ENCODE measurements at places on chromosomes 5 and 9. TPM values are rescaled to one million over a fixed set of nuclear protein-coding genes. Genes with fewer than 3 reads are reported as not detected.

- no peak for DNase-seq
Measured at GRCh38 chr9:112445196-112445595, 41.4 kb upstream of the KIAA1958 start.

The NEUROG1 gene
- not detected for total RNA-seq

The NUTM2F gene
- total RNA-seq, result not detected

GRCh38 chr9:99119976-99120655, 15.2 kb downstream of the TGFBR1 start:
- DNase-seq, result no peak

GRCh38 chr9:89350988-89351557, 32.8 kb downstream of the SECISBP2 start:
- no peak for DNase-seq

DNA sequence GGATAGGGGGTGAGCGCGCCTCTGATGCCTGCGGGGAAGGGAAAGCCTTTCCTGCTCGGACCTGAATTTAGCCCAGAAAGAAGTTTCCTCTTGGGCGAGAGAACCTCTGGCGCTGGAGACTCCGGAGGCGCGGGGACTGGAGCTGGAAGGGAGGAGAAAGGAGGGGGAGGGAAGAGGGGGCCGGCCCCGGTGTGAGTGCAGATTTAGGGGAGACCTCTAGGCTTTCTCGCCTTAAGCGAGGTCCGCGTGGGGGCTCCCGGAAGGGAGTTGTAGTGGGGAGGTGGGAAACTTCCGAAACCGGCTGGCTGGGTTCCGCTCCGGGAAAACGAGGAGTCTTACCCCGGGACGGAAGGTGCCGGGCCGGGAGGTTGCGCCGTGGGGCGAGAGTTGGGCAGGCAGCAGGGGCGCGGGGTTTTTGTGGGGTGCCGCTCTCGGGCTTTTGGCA, 1.3 kb downstream of the PCSK5 start:
- peak; percentile 24 for DNase-seq

GRCh38 chr9:6197330-6197729, 18.3 kb upstream of the IL33 start:
- DNase-seq, result no peak

The COL5A1 gene
- total RNA-seq, result 0.10 TPM

The KYAT1 gene
- total RNA-seq, result 29.6 TPM

The BTNL3 gene
- not detected for total RNA-seq

DNA sequence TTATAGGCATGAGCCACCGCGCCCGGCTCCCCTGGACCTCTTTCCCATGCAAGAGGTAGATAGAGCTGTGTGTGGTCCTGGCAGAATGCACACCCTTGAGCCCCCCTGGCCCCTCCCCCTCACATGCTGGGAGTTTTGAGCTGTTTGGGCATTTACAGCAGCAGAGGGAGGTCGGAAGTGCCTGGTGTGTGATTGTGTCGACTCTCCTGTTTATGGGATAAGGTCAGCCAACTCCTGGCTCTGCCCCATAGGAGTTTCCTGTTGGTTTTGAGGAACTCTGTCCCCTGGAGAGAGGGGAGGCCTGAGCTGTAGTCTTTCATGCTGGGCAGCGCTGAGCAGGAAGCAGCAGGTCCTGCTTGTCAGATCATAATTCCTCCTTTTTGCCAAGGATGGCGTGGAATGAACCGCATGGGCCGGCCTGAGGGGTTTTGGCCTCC, 6.0 kb downstream of the LRRC8A start:
- no peak for DNase-seq

DNA sequence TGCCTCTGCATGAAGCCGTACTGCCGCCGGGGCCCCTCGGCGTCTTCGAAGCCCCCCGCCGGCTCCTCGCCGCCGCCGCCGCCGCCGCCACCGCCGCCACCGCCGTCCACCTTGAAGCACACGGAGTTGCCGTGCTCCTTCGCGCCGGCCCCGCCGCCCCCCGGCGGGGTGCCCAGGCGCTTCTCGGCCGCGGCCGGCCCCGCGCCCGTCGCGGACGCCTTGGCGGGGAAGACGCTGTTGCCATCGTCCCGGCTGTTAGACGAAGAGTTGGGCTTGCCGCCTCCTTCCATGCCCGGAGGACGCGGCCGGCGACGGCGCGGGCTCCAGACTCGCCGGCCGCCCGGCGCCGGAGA, 400 bp downstream of the HCN1 start:
- no peak for DNase-seq

GRCh38 chr9:91166796-91167366, 194.8 kb downstream of the AUH start:
- peak; percentile 1 for DNase-seq

DNA sequence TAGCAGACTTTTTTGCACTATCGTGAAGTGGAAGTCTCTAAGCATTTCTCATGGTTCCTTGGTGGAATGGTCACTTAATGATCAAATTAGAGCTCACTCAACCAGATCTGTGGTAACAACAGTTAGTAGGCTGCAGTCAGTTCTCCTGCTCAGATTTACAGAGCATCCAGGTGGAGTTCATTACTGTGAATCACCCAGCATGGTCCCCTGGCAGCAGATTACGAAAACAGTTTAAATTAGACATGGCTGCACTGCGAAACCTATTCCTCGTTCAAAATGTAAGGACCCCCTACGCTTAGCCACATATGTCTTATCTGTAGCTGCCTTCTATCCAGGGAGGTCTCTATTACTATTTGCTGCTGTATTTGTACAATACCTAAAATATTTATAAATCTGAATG, 823.6 kb upstream of the ARRDC3 start:
- no peak for DNase-seq

DNA sequence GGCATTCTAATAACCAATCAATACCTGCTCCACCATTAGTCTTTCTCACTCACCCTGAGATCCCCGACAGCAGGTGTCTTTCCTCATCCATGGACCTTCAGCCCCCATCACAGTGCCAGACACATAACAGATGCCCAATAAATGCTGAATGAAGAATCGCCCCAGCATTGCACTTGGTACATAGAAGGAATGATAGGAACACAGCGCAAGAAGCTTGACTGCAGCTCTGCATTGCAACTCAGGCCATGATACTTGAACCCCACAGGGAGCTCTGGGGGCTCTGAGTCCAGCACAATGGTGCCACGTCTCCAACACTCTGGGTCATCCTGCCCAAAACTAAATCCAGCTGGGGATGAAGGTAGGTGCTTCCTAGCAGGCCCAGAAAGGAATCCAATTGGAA, 355.0 kb upstream of the SLC30A5 start:
- no peak for DNase-seq

The SNCAIP gene
- total RNA-seq, result not detected

The ZBED3 gene
- total RNA-seq, result 3.3 TPM

DNA sequence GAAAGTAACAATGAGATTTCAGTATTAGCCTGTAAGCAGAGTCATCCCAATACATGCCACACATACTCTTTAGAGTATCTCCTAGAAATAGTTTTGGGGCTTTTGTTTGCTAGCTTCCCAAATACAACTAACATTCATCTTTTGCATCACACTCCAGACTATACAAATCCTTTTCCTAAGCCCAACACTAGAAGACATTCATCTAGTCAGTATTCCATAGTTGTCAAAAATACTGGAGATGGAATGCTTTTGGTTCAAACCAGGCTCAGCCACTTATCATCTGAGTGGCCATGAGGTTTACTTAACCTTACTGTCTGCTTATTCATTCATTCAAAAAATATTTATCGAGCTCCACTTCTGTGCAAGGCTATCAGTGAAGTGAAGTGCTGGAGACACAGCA, 205.1 kb upstream of the SGCD start:
- DNase-seq, result no peak

The C9orf78 gene
- total RNA-seq, result 45.3 TPM

The C9orf50 gene
- total RNA-seq, result not detected

DNA sequence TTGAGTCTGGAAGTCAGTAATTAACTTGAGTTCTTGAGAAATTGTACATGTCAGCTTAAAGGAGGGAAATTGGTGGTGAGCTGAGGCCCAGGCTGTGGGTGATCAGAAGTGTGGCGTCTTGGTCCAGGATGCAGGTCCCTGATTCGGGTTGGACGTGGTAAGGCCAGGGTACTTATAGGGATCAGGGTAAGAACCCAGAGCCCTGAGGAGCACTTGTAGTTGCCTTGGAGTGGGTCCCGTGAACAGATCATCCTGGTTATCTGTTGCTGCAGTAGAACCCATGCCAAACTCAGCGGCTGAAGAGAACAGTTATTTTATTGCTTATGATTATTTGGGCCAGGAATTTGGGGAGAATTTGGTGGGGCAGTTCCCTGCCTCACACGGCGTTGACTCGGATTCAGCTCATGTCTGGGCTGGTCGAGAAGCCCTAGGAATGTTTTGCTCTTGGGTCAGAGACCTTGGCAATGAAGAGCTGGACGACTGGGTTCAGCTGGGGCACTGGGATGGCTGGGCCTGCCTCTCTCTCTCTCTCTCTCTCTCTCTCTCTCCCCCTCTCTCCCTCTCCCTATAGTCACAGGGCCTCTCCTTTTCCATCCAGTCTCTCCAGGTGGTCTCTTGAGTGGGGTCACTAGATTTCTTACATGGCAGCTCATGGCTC, 73.1 kb downstream of the PDZD2 start:
- DNase-seq, result no peak

DNA sequence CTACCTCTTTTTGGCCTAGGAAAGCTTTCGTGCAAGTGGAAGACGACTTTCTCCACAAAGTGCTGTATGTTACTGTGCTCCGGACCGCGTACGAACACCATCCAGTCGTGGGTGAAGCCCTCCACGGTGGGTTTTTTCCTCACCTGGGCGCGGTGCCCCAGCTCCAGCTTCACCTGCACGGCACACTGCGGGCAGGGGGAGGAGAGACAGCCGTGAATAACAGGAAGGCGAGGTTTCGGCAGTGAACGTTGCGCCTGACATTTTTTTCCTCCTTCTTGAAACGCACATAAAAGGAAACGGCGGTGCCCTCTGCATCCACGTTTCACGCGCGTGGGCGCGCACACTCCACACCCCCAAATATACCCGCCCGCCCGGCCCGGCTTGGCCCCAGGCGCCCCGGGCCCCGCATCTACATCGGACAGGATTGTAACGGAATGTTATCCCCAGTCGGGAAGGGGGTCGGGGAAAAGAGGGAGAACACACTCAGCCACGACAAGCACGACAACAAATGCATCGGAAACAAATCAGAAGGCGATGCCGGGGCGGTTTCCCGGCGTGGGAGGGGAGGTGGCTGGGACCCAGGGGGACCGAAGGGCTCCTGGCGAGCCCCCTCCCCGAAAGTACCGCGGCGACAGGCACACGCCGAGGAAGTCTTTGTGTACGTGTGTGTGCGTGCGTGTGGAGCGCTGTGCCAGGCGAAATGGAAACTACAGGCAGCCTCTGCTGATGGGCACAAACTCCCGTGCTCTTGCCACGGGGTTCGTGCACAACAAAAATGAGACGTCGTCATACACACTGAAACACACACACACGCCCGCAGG, 1.4 kb downstream of the MLLT3 start:
- peak; percentile 67 for DNase-seq

DNA sequence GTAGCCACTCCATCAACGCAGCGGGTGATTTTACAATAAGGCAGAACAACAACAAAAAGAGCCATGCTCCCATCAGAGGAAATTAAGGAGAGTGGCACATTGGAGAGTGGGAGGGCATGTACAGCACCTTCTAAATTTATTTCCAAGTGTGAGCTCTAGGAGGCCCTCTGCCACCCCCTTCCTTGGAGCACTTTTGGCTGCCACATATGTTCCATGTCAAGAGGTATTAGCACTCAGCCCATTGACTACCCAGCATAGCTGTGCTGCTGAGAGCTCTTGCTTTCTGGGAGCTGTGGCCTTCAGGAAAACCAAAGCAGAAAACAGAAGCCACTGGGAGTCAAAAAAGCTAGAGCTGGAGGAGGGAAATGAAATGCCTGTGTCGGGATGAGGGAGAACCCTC, 200.2 kb upstream of the PANK3 start:
- no peak for DNase-seq

DNA sequence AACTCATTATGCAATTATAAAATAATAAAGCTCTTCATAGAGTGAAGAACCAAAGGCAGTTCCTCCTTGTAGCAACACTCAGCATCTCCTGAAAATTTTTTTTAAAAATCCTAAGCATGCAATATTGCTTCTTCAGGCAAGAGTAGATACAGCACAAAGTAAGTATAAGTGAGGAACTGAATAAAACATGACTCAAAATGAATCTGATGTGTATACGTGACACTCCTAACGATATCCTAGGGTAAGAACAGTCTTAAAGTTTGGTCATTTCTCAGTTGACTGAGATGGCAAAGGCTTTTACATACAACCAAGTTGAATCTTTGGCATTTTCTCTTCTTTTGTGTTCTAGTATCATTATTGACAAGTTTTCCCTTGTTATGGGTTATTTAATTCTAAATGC, 41.1 kb upstream of the AOPEP start:
- no peak for DNase-seq

The S100Z gene
- 1.1 TPM for total RNA-seq

DNA sequence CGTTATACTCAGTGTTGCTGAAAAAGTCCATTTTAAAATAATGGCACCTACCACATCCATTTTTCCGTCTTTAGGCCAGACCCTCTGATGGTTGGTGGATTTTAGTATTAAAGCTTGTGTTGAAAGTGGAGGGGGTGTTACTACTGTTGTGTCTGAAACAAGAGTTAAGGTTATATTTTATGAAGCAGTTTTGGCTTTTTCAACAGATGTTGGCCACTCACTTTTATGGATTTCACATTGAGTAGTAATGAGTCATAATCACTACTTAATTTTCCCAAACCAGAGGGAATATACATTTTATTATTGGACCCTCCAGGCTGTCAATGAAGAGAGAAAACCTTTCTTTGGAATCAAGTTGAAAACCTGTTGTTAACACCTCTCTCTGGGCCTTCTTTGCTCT, 88.0 kb downstream of the TRIO start:
- DNase-seq, result no peak

DNA sequence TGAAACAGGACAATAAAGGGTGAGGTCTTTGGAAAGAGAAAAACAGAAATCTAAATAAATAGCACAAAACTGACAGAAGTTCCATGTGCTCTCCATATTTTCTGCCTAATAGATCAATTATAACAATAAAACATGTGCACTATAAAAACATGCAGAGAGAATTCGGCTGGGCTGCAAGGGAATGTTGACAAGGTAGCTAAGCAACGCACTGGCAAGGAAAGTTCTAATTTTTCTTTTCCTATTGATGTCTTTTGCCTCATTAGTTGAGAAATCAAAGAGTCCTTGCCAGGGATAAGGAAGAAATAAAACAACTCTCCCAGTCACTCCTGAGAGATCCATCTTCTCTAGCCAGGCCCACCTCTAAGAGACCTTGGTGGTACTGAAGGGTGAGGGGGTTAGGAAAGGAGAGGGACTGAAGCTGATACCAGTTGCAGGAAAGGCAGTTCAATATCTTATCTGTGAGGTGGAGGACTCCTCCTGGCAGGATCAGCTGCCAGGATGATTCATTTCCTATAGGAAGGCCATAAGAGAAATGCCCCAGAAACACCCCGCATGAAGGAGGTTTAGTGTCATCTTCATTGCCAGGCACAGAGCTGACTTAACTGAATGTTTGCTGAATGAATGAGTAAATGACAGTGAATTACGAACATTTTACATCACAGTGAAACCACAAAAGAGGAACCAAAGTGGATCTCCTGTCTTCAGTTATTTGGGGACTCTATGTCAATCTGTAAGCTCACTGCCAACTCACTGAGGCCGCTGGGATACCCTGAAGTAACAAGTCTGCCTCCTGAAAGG, 63.7 kb upstream of the IFNK start:
- peak; percentile 40 for DNase-seq

Measured in activated naive CD4-positive, alpha-beta T cell treated with anti-CD3 and anti-CD28 coated beads for 36 hours (primary cell).